ENCODE measurements at places on chromosomes 7 and 10.
A peak's percentile ranks its signal among the peaks of the same experiment; 100 is the strongest.

- no peak for DNase-seq
Measured at GRCh38 chr7:143258831-143259230, 4.4 kb upstream of the GSTK1 start.

- no peak for DNase-seq
Measured at GRCh38 chr10:110460111-110460809, 37.4 kb upstream of the DUSP5 start.

GRCh38 chr10:99659031-99659867 is at the start of gene ENTPD7:
Gene ENTPD7, plus strand, starts transcription at chr10:99659509. Its CDS starts 448 bp downstream, at chr10:99659957.
- peak; percentile 91 for DNase-seq

DNA sequence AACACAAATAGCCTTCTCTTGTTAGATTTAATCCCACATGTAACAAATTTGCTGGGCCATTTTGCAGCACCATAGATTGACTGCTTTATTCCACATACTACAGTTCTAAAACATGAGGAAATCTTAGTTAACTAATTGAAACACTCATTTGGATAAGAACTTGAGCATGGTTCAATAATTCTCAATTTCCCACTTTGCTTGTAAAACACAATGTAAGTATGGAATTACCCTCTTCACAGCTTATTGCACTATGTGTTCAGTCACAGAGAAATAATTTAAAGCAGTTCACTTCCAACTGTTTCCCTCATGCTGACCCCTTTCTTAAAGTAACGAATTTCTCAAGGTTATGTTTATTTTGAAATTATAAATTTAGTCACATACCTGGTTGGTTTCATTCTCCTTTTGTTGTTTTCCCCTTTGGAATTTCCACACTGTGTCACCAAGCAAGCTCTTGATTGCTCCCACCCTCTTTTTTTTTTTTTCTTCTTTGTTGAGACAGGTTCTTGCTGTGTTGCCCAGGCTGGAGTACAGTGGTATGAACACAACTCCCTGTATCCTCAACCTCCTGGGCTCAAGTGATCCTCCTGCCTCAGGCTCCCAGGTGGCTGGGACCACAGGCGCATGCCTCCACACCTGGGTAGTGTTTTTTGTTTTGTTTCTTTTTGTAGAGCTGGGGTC is 425.4 kb downstream of the EXOC4 start:
- DNase-seq: no peak

GRCh38 chr10:132677096-132677472 is 108.9 kb downstream of the NKX6-2 start:
- no peak for DNase-seq

DNA sequence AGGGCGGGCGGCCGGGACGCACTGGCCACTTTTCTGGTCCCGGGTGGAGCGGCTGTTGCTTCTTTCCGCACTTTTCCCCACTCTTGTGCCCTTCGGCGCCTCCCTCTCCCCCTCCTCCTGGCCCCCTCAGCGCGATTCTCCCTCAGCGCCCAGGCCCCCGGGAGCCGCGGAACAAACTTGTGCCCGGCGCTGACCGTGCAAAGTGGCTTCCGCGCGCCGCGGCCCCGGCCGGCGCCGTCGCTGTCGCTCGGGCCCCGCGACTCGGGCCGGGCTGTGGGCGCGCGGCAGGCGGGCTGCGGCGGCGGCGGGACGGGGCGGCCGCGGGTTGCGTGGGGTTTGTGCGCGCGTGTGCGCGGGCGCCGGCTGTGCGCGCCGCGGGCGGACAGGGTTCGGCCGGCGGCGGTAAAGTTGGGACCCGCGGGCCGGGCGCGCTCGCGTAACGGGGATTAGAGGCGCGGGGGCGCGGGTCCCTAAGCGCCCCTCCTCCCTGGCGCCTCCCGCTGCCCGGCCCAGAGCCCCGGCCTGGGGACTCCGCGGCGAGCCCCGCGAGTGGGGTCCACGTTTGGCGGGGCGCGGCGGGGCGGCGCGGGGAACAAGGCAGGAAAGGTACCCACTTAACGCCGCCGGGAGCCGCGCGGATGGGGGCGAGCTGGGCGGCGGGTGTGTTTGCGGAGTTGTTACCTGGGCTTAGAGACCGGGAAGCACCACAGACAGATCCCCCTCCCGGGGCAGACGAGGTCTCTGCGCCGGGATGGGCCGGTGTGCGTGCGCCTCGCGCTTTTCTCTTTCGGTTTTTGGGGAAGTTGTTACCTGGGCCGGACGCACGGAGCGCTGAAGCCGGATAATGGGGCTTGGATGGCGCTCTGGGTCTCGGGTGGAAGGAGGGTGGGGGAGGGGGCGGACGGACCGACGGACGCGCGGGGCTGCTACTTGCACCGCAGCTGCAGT is 860 bp downstream of the ZEB1 start:
- peak; percentile 23 for DNase-seq

- no peak for DNase-seq
Measured at GRCh38 chr10:28266449-28267224, 36.2 kb downstream of the MPP7 start.

DNA sequence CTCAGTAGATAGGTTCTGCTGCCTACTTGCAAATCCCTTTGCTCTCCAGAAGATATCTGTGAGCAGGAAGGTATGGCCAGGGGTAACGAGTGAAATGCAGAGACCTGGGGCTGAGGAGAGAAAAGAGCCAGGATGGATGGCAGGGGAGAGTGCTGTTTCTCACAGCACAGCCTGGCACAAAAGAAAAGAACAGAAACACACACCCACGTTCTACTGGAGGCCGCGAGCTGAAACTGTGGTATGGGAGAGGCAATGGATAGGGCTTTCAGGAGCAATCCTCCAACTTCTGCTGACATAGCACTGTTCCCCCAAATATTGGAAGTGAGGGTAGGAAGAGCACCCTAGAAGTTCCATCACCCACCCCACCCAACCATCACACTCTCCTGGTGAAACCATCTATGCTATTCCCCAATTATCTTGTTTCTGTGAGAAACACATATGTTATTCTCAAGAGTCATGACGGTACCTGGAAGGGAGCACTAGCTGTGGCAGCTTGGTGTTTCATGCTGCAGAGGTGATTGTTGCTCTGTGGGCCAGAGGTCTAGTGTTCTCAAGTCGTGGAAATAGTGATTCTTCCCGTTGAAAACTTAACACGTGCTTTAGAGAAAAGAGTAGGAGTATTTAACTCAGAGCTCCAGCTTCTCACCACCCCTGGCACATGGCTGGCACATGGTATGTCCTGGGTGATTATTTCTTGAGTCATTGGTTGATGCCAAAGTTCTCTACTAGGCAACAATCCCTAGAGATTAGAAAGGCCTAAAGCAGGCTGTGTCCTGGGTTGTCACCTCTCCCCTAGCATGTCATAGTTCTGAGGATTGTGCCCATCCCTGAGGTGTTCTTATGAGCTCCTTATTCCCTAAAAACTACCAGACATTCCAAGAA is 198.3 kb downstream of the PLXNA4 start:
- no peak for DNase-seq

DNA sequence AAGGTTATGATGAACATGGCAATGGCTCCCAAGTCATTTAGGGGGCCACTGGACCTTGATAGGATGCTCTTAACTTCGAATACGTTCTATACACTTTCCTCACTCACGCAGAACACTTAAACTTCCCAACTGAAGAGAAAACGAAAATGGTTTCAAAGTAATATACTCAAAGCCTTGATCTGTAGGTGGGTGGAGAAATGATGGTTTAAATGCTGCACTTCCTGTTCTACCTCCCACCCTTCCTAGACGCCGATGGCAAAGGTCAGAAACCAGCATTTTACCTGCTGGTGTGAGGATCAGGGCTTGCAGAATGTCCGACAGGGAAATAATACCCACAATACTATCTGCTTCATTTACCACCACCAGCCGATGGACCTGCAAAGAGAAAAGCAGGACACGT is 40.5 kb upstream of the RHEB start:
- no peak for DNase-seq

DNA sequence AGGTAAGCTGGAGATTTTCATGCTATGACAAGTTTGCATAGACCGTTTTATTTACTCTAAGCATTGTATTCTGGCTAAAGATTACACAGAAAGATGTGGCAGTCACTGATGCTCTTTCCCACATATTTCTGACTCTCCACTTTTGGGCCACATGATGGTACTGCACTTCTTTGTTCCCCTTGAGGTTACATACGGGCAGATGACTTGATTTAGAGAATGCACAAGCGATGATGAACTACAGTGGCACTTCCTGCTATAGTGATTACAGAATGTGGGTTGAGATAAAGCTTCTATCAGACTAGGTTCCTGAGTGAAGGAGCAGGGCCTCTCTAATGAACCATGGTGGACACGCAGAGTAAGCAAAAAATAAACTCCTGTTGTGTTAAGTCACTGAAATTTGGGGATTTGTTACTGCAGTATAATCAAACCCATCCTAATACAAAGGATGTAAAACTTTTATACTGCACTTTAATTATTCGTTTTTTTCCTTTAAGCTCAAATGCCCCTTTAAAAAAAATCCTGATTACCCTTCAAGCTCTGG is 177.9 kb downstream of the TAX1BP1 start:
- DNase-seq: no peak

- DNase-seq: no peak
Measured at GRCh38 chr10:110681023-110681681, 37.0 kb downstream of the RBM20 start.

DNA sequence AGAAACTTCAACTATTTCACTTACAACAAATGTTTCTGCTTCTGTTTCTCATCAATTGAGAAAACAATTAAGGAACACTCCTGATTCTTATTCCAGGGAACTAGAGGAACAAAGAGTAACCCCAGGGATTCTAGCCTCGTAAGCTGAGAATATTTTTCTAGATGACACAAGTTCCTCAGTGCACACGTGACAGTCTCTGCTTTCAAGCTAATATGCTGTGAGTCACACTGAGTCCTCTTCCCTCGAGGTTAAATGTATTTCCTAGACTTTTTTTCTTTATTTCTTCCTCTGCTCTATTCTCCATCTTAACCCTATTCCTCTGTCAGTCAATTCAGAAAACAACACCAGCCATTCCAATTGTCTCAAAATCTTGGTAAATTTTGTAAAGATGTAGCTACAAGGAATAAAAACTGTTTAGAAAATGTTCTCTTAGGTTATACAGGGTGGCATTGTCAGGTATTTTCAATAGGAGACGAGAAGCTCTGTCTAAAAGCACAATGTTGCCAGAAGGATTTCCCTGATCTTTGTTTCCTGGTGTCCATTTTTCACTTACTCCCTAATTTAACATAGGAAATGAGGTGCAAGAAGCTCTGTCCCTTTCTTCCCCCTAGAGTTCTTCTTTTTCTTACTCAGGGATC is 5.8 kb upstream of the C1GALT1 start:
- no peak for DNase-seq

DNA sequence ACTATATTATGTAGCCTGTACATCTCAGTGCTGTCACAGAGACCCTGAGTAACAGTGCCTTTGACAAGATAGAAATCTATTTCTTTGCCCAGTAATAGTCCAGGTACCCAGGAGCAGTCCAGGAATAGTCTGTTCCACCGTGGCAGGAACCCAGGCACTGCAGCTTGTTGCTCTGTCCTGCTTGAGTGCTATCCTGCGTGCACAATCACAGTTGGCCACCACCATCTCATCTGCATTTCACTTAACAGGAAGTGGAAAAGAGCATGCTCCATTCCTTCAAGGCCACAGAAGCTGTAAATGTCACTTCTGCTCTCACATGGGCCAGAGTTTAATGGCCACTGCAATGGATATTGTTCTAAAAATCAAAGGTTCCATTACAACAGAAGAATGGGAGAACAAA is 61.5 kb upstream of the PRR15 start:
- DNase-seq: no peak

DNA sequence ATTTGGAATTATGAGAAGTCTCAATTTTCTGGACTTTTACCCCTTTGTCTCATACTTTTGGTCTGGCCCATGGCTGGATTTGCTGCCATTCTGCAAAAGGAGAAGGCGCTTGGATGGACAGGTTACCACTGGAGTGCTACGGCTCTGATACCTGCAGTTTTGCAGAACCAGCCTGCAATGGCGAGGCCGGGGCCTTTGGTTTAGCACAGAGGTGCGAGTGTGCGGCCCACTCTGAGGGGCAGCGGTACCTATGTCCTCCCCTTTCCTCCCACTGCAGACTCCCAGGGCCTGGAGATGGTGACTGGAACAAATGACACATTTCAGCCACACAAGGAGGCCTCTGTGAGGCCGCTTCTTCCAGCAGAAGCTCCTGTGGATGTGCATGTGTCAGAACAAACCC is 11.9 kb downstream of the ZNF777 start:
- DNase-seq: no peak

- no peak for DNase-seq
Measured at GRCh38 chr7:28855538-28856217, 102.5 kb downstream of the TRIL start.

GRCh38 chr7:104106108-104106905 is 101.5 kb downstream of the ORC5 start:
- no peak for DNase-seq

DNA sequence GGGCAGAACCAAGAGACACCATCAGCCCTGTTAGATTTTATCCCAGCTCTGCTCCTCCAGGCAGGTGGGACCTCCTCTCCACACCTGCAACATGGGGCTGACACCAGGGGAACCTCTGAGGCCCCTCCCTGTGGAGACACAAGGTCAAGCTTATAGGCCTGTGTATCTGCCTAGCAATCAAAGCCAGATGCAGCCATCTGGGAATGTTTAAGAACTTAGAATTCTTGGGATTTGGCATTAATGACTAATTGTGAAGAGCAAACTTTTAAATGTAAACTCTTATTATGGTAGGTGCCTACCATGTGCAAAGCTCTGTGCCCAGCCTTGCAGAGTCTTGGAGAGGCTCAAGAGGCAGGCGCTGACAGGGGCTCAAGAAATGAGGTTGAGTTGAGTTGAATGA is 52.1 kb downstream of the TBATA start:
- DNase-seq: no peak

Data from stimulated activated CD4-positive, alpha-beta T cell treated with anti-CD3 and anti-CD28 coated beads, Interleukin-12 subunit alpha, Interleukin-12 subunit beta, amount 100 ng/mL, for 24 hours (primary cell).